Testis (tissue), 5 donors: ENCODE measurements at places on chromosomes 16 and 17.

- peak; percentile 66 for DNase-seq
Measured at GRCh38 chr17:38579934-38580333, 25.8 kb downstream of the SRCIN1 start.

GRCh38 chr17:32741381-32741780, 135.5 kb downstream of the MYO1D start:
- DNase-seq, result no peak

GRCh38 chr16:72285728-72286127, 113.8 kb upstream of the PMFBP1 start:
- DNase-seq, result no peak

GRCh38 chr17:21466550-21466949, 90.4 kb downstream of the KCNJ12 start:
- no peak for DNase-seq

DNA sequence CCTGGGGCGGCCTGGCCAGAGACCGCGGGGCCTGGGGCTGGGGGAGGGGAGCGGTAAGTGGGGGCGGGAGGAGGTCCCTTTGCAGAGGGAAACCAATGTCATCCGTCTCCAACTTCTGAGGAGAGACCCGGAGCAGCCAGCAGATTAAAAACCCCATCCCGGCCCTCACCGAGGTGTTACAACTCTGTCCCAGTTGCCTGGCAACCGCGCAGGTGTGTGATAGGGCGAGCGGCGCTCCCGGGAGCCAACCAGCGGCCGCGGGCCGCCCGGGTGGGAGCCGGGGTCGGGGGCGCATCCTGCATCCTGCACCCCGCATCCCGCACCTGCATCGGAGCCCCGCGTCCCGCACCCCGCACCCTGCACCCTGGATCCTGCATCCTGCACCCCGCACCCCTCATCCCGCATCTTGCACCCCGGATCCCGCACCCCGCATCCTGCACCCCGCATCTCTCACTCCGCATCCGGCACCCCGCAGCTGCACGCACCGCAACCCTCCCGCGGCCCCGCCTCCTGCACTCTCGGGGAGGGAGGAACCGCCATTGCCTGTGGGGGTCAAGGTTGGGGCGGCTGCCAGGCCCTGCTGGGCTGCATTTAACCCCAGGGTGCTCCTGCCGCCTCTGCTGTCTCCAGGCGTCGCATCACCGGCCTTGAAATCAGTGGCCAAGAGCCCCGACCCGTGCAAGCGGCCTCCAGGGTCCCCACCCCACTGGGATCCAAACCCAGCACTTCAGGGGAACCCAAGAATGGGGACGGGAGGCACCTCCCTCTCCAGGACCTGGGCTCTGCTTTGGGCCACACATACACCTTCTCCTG, 47.3 kb downstream of the RTN4RL1 start:
- peak; percentile 62 for DNase-seq

GRCh38 chr17:65892912-65893377, 299.0 kb downstream of the CEP112 start:
- DNase-seq, result no peak

- DNase-seq, result no peak
Measured at GRCh38 chr17:14289162-14289561, 11.7 kb upstream of the HS3ST3B1 start.

DNA sequence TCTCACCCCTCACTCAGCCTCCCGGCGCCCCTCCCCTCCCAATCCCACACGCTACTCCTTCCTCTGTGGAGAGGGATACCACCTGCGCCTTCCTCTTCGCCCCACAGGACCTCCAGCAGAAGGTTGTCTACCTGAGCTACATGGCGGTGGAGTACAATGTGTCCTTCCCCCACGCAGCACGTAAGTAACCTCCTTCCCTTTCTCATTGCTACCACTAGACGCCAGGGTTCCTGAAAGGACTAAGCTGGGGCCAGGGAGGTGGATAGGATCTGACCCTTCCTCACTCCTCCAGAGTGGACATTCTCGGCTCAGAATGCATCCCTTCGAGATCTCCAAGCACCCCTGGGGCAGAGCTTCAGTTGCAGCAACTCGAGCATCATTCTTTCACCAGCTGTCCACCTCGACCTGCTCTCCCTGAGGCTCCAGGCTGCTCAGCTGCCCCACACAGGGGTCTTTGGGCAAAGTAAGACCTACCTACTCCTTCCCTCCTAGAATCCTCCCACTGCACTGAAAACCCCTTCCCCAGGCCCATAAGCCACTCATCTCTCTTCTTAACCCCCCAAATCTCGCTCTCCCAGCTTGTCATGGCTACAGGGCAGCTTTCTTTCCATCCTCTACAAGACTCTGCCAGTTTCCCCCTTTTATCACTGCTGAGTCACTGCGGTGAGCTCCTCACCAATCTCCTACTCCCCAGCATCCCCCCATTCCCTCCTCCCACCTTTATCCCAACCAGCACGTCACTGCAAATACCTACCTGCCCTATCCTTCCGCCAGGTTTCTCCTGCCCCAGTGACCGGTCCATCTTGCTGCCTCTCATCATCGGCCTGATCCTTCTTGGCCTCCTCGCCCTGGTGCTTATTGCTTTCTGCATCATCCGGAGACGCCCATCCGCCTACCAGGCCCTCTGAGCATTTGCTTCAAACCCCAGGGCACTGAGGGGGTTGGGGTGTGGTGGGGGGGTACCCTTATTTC, 1.5 kb downstream of the CD68 start:
- no peak for DNase-seq

- DNase-seq, result no peak
Measured at GRCh38 chr16:85628645-85629044, 15.5 kb downstream of the GSE1 start.

GRCh38 chr16:50246299-50247122, 19.8 kb upstream of the ADCY7 start:
- DNase-seq, result no peak

DNA sequence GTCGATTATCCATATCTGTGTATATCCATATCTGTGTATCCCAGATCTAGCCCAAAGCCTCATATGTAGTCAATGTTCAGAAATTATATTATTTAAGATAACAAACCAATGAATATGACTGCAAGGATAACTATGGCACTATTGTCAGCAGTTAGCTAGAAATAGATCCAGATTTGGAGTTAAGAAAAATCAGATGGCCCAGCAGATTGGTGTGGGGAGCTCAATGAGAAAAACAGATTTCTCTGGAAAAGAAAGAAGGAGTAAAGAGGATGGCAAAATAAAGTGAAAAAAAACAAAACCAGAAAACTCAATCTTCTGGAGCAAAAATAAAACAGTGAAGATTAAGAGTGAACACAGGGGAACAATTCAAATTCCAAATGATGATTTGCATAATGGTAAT, 10.6 kb upstream of the CDH8 start:
- no peak for DNase-seq

DNA sequence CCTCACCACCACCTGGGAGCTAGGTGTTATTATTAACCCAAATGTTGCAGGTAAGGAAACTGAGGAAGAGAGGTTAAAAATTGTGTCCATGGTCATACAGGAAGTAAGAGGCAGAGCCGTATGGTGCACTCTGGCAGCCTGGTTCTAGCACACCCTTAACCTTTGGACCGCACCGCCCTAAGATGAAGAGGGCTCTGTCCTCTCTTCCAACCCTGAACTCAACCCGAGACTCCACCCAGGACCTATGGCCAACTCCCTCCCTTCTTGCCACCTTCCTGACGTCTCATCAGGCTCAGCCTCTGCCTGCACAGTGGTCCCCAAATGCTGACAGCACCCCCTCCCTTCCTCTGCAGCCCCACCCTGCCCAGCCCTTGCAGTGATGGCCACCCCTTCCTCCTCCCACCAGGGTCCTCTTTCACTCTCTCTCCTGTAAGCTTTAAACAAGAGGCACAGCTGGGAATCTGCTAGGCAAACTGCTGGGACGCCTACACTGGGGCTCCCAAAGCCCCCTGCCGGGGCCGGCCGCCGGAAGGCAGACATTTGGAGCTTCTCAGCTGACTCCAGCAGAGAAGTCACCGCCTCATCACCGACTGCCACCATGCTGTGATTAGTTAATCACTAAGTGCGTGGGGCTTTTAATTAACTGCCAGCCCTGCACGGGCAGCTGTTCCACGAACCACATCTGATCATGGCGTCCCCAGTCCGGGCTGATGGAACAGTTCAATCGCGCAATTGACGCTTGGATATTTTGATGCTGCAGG, 16.7 kb upstream of the C16orf78 start:
- no peak for DNase-seq

DNA sequence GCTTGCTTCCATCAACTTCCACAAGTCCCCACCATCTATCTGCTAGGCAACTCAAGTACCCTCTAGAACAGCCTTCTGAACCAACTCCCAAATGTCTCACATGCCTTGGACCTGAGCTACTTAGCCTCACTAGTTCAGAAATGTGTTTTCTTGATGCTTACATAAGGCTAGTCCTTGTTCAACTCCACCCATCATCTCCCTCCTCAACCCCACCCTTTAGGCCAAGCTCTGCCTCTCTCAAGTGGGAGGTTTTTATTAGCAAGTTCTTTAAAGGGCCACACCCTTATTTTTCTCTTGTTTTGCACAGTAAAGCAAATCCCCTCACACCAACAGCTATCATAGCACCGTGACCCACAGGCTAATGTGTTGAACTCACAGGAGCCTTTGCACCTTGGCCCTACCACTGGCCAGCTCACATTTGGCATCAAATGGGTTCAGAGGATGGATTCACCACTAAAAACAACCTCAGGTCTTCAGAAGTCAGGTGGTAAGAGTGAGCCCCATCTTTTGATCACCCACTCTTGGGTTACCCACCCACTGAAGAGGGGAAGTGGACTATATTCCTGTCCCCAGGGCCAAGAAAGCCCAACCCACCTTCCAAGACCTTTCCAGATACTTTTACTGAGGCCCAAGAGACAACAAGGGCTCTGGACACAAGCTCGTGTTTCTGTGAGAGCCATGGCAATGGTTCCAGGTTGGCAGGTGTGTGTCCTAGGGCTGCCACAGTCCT, 12.2 kb downstream of the PIK3R5 start:
- no peak for DNase-seq

DNA sequence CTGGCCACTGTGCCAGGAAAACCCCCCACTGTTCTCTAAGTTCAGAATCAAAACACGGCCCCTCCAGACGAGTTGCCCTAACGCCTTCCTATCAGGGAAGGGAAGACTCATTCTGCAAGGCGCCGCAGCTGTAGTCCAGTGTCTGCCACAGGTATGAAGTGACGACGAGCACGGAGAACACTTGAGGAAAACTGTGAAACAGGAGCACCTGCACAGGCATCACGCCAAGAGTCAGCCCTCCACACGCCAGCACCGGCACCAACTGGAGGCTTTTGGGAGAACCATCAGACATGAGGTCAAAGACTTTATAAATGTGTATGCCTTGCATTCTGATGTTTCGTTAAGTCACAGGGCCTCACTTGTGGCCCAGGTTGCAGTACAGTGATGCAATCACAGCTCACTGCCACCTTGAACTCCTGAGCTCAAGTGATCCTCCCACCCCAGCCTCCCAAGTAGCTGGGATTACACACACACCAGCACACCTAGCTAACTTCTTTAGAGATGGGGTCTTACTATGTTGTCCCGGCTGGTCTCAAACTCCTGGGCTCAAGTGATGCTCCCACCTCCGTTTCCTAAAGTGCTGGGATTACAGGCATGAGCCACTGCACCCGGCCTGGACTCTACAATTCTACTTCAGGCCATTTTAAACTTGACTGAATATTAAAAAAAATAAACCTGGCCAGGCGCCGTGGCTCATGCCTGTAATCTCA, 22.9 kb downstream of the KLHDC4 start:
- DNase-seq, result no peak

DNA sequence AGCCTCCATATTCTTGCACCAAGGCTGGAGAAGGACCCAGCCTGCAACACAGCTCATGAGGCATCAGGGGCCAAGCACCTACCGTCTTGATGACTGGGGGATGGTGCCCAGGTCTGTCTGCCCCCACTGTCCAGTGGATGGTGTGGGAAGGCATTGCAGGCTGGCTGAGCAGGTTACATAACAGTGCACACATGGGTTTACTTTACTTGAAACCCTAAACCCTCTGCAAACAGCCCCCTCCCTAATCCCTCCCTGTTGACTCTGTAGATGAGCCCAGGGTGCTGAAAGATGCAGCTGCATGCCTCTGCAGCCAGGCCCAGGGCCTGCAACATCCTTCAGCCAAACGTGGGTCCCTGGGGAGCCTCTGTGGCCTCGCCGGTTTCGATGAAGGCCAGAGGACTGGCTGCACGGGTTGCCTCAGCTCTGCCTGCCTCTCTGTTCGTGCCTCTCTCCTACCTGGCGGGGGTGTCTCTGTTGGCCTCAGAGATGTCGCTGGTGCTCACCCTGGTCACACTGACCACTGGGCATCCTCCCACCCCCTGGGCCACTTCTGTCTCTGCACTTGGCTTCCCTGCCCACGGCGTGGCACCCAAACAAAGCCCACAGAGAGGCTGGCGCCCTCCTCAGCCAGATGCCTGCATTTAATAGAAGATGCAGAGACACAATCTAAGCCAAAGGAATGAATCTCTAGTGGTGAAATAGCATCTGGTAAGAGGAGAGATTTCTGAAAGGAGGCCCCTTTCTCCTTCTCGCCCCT, 95.1 kb downstream of the METRNL start:
- DNase-seq, result peak; percentile 43

GRCh38 chr17:50394711-50395110, 2.6 kb downstream of the LRRC59 start:
- DNase-seq, result no peak

- no peak for DNase-seq
Measured at GRCh38 chr17:58005031-58005727, 1.9 kb downstream of the SRSF1 start.

GRCh38 chr16:87365021-87365713, 18.4 kb downstream of the FBXO31 start:
- DNase-seq, result no peak

DNA sequence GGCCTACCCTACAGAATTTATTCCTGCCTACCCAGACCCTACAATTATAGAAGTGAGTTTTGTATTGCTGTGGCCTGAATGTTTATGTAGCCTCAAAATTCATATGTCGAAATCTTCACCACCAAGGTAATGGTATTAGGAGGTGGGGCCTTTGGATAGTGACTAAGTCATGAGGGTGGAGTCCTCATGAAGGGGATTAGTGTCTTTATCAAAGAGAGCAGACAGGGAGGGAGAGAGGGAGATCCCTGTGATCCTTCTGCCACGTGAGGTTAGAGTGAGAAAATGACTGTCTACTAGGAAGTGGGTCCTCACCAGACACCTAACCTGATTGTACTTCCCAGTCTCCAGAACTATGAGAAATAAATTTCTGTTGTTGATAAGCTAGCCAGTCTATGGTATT, 981 bp upstream of the DUXB start:
- no peak for DNase-seq

GRCh38 chr17:27535178-27535928, 79.1 kb downstream of the KSR1 start:
- DNase-seq, result no peak
